ENCODE measurements at places on chromosomes 6 and 20.

- no peak for DNase-seq
These were observed 154.0 kb downstream of the ZDHHC14 start for GRCh38 chr6:157534977-157535339.

DNA sequence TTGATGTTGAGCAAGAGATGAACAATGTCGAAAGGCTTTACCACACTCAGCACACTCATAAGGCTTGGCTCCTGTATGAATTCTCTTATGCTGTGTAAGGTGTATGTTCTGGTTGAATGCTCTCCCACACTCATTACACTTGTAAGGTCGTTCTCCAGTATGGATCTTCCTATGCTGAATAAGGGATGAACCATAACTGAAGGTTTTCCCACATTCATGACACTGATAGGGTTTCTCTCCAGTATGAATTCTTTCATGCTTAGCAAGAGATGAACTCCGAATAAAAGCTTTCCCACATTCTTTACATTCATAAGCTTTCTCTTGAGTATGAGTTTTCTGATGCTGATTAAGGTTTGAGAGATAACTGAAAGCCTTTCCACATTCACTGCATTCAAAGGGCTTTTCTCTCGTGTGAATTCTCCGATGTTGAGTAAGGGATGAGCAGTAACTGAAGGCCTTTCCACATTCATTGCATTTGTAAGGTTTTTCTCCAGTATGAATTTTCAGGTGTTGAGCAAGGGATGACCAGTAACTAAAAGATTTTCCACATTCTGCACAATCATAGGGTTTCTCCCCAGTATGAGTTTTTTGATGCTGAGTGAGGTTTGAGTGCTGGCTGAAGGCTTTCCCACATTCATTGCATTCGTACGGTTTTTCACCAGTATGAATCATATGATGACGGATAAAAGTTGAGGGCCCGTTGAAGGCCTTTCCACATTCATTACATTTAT is 21.1 kb downstream of the ZNF184 start:
- DNase-seq = no peak

DNA sequence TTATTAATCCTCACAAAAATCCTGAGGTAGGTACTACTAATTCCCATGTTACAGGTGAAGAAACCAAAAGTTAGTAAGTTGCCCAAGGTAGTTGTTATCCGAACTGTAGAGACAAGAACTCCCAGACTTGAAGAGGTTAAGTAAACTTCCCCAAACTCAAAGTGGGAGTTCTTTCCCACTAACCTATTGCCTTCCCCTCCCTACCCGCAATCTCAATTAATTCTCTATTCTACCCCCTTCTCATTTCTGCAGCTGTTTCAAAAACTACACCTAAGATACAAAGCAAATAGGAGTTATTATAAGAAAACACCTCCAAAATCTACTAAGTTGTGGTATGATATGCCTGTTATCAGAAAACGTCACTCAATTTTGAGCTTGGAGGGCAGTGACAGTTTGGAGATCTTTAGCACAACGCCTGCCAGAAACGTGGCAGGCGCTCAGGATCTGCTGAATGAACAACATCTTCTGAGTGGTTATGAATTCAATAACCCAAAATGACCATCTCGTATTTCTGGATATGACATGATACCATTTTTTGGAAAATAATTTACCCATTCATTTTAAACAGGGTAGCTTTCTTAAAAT is 7.1 kb downstream of the CSNK2A1 start:
- DNase-seq = no peak

- DNase-seq = no peak
These were observed 34.3 kb upstream of the ADTRP start for GRCh38 chr6:11812951-11813350.

DNA sequence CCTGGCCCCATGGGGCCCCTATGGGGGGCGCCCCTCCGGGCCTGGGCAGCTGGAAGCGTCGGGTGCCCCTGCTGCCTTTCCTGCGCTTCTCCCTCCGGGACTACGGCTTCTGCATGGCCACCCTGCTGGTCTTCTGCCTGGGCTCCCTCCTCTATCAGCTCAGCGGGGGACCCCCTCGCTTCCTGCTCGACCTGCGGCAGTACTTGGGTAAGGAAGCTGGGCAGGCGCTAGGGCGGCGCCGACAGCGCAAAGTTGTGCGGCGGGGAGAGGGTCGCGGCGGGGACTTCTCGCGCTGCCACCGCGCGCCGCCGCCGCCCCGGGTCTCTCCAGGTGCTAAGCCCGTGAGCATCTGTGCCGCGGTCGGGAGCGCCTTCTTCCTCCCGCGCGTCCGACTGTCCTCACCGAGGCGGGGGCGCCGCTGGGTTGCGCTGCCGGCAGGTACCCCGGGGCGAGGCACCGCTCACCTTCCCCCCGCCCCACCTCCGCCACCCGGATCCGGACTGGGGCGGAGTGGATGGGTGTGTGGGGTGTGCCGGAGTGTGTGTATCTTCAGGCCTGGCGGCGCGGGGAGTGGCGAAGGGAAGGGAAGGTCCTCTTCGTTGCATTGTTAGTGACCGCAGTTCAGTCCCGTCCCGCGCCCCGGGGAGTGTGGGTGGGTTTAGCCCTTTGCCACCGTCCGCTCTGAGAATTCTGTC is 788 bp downstream of the UST start:
- DNase-seq = peak; percentile 57

DNA sequence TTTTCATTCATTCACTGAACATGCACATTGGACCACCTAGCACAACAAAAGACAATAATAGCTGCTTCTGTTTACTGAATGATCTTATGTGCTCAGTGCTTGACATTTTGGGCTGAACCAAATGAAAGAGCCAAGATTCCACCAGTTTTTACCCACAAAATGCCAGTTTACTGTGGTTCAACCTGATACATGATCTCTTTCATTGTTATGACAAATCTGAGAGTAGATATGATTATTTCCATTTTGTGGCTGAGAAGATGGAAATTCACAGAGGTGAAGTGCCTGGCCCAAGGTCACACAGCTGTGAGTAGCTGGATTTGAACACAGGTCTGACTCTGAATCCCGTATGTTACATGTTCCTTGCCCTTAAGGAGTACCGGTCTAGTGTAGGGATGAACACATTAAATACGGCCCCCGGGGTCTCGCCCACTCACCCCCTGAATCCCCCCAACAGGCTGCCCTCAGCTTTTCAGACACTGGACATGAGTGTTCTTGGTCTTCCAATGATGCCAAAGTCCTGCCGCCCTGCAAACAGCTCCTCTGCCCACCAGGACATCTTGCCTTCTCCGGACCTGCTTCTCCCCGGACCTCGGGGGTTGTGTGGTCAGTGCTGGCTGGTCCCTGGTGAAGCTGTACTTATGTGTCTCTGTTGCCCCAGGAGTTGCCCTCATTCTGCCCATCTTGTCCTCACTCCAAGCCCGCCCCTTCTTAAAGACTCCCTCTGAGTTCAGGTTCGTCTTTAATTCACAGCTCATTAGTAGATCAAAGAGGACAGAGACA is 58.6 kb upstream of the SLC32A1 start:
- DNase-seq = no peak

- no peak for DNase-seq
These were observed 32.9 kb downstream of the COX4I2 start for GRCh38 chr20:31670371-31671228.

DNA sequence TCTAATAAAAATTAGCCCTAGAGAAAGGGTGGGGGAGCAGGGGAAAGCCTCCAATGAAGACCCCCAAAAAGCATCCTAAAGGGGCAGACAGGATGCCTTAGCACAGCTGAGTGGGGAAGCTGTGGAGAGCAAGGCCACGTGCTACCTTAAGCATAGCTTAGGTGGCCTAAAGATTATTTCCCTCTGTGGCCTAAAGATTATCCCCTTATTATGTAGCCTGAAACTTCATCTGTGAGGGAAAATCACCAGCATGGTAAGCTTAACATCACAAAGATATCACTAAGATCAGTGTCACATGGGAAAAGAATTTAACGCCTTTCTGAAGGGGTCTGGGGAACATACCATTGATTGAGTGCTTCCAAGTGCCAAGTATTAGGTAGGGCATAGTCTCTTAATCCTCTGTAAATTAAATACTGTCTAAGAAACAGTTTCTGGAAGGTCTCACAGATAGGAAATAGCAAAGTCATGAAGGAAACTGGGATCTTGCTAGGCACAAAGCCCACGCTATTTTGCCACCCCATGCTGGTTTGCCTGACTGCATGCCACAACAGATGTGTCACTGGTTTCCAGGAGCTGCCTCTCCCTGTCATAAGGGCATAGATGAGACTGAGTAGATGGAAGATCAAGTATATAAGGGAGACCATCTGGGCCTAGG is 170.0 kb downstream of the HACE1 start:
- DNase-seq = no peak
